Foreskin melanocyte (primary cell): ENCODE measurements at places on chromosomes 5 and 9.

DNA sequence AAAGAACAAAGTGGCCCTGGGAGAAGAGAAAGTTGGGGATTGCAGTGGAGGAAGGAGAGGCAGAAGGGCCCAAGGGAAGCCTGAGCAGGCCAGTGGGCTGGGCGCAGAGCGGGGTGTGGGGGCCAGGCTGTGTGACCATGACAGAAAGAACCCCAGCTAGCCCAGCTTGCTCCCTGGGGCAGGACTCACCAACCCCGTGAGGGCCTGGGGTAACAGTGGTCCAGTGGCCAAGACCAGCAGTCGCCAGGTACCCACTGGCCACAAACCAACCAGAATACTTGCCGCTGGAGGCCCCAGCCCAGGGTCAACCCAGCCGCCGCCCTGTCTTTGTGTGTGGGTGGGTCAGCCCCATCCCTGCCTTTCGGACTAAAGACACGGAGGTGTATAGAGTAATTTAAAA, 146.5 kb downstream of the CACNA1B start:
- DNase-seq: no peak

GRCh38 chr5:142108432-142109330, at the start of gene NDFIP1:
Gene NDFIP1, plus strand, starts transcription at chr5:142108779. Its CDS starts 196 bp downstream, at chr5:142108975.
- peak; percentile 60 for DNase-seq

DNA sequence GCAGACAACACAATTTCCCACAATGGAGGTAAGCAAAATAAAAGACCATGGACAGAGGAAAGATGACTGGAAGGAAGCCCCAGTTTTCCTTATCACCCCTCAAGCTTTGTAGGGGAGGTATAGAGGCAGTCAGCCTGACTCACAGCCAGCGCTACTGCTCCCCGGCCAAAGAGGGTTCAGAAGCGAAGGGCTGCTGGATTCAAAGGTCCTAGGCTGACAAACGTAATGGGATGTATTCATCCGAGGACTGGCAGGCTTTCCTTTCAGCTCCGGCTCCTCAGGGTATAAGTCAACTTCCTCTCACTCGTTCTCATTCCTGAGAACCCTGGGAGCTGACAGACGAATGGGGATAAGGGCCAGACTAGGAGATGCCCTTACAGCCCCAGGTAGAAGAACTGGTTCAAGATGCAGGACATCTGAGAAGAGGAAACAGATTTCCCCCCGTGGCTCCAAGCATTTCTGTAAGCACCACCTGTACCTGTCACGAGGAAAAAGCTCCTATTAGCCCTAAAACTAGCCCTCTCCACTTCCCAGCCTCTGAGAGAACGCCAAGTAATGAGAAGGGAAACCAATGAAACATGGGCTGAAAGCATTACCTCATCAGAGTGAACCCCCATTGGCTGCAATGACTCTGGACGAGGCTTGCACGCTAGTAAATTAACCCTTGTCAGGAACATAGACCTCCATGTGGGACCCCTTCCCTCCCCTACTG, 22.1 kb upstream of the FAM13B start:
- peak; percentile 93 for DNase-seq

DNA sequence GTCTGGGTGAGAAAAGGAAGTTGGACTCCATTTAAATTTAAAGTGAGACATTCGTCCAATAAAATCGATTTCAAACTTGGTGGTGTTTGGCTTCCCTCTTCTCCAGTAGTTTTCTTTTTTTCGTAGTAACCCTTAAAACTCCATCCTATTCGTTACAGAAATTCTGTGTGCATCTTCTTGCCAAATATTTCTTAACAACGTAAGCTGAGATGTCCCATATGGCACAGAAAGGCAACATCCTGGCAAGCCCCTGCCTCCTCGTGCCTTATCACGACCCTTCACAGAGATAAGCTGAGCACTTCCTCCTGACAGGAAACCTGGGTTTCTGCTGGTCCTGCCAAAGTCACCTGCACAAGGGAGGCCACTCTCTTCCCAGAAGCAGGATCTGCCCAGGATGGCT, 11.8 kb upstream of the ADAMTS2 start:
- DNase-seq: no peak

DNA sequence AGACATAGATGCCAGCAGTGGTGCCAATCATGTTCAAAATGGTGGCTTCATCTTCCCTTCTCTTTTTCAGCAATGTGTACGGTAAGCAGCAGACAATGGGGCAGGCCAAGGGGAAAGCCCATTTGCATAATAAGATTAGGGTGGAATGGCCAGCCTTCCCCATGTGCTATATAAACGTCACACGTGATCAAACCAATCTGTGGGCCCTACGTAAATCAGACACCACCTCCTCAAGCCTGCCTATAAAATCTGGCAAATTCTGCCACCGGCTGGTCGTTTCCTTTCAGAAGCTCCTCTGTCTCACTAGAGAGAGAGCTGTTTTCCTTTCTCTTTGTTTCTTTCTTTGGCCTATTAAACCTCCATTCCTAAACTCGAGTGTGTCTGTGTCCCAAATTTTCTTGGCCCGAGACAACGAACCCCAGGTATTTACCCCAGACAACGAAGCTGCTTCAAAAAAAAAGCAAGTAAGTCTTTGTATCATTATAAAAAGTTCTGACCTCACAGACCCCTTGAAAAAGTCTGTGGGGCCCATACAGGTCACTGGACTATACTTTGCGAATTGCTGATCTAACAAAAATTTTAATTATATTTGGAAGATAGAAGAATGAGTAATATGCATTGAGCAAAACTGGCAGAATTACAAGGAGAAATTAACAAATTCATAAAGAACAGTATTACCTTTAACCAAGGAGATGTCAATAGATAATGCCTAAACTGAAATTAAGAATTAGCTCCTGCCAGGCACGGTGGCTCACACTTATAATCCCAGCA, 15.2 kb downstream of the ZBTB5 start:
- no peak for DNase-seq

GRCh38 chr9:105243015-105243686, 1.3 kb upstream of the SLC44A1 start:
- DNase-seq: no peak

- no peak for DNase-seq
Measured at GRCh38 chr9:86723346-86723745, 224.0 kb downstream of the GAS1 start.

DNA sequence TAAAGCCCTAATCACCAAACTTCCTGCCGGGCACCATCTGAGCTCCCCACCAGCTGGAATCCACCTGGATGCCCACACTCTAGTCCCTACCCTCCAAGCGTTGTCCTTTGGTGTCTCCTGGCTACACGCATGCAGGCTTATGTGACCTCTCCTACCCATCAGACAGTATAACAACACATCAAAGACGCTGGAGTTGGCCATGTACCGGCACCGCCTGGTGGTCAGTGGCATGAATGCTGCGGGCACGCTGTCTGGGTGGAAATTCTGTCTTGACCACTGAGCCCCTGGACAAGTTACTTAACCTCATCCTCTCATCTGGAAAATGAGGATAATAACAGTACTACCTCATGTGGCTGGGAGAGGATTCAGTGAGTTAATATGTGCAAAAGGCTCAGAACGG, 23.4 kb upstream of the CORO2A start:
- no peak for DNase-seq

- DNase-seq: no peak
Measured at GRCh38 chr5:8471581-8471980, 602.6 kb downstream of the MTRR start.
